Endothelial cell of umbilical vein (primary cell): ENCODE measurements at places on chromosomes 5 and 9. TPM values are rescaled to one million over a fixed set of nuclear protein-coding genes. Genes with fewer than 3 reads are reported as not detected.

LIX1 gene
- not detected in 2 replicates for total RNA-seq

TTC1 gene
- 59.6 and 62.6 TPM in 2 replicates for total RNA-seq

CDK9 gene
- 124 and 128 TPM in 2 replicates for total RNA-seq

PPP1R2B gene
- total RNA-seq = not detected in 2 replicates

SKIC3 gene
- 92.6 and 100 TPM in 2 replicates for total RNA-seq

GAS1 gene
- 0.15 and 0.18 TPM in 2 replicates for total RNA-seq

DNA sequence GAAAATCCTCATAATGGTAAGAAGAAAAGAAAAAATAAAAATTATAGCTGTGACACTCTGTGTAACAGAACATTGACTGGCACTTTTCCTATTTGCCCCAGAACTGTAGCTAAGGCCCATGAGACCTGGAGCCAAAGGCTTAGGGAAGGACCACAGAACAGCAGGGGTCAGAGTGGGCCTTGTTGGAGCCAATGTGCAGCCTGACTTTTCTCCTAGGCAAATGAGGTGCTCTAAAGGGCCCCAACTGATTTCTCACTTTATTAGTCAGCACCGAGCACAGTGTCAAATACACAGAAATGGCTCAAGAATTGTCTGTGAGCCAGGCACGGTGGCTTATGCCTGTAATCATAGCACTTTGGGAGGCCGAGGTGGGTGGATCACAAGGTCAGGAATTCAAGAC is 4.0 kb upstream of the MEGF9 start:
- H3K27ac ChIP-seq = no peak overlapping the region
- H3K4me3 ChIP-seq = no peak overlapping the region
- H3K36me3 ChIP-seq = no peaks in the 10 kb centered on the region
- peaks cover 9% of the 10 kb centered on the region for H3K4me1 ChIP-seq
- no peak for DNase-seq
- H3K27me3 ChIP-seq = no peaks in the 10 kb centered on the region

DNA sequence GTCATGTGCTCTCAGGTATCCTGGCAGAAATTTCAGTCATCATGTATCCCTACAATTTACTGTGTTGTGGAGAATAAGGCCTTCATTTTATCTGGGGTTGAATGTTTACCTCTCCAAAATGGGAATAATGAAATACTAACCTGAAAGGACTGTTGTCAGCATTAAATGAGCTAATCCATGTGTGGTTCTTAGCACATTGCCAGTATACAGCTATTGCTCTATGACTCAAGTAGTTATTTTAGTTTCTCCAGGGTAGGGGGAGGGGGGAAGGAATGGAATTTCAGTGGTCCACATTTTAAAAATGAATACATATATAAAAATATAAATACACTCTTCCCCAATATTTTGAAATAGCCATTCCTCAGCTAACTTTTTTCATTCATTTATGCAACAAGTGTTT is 3.5 kb downstream of the PAM start:
- DNase-seq = no peak
- peaks cover 24% of the 10 kb centered on the region for H3K4me1 ChIP-seq
- no peaks in the 10 kb centered on the region for H3K36me3 ChIP-seq
- no peak overlapping the region for H3K27ac ChIP-seq
- no peaks in the 10 kb centered on the region for H3K27me3 ChIP-seq

DNA sequence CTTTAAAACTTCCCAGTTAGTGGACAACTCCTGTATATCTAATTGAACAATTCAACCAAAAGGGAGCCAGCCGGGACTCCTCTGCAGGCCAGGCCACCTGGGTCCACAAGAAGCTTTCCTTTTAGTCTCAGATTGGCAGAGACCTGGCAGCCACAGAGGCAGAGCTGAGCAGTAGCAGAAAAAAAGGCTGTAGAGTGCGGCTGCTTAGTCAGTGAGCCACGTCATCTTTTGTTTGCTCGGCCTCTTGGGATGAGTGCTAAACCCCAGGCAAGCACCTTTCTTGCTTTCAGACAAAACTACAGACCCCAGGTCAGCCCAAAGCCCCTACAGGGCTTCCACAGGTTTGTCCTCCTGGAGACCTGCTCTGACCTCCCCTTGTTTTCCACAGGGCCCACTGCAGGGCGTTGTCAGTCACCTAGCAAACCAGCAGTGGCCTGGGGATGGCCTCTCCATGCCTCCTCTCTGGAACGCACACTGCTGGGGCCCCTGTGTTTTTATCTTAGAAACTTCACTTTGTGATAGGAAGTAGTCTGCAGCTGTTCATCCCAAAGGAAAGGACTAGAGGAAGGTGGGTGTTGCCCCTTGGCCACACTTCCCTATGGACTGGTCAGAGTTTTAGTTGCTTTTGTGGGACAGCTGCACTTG is 49.9 kb downstream of the SHB start:
- peaks cover 57% of the 10 kb centered on the region for H3K4me1 ChIP-seq
- H3K4me3 ChIP-seq = no peak overlapping the region
- peak; percentile 83 for DNase-seq
- H3K27me3 ChIP-seq = no peaks in the 10 kb centered on the region
- H3K27ac ChIP-seq = peak overlapping the region; percentile 80

DNA sequence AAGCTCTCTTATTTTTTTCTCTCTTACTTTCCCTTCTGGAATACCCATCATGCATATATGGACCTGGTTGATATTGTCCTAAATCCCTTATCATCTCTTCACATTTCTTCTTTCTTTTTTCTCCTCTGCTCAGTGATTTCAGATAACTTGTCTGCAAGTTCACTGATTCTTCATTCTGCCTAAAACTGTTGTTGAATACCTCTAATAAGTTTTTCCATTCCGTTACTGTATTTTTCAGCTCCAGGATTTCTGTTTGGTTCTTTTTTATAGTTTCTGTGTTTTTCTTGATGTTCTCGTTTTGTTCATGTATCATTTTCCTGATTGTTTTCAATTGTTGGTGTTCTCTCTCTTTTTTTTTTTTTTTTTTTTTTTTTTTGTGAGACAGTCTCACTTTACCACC is 203.7 kb downstream of the COMMD10 start:
- H3K4me1 ChIP-seq = no peaks in the 10 kb centered on the region
- H3K4me3 ChIP-seq = no peak overlapping the region
- H3K36me3 ChIP-seq = no peaks in the 10 kb centered on the region
- H3K27ac ChIP-seq = no peak overlapping the region
- no peak for DNase-seq
- H3K27me3 ChIP-seq = no peaks in the 10 kb centered on the region

DNA sequence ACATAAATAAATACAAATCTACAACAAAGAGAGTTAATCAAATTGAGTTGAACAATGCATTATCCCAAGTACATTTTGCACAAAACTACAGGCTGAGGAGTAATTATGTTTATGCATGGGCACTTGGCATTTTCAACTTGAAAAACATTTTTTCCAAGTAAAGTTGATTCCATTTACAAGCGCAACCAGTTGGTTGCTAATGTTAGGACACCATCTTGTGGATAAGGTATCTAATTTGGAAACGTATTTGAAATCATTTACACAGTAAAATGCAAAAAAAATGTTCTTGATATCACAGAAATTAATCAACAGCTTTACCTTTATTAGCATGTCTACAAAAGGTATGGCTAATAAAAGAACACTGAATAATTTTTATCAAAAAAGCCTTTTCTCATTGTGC is 18.8 kb downstream of the FTMT start:
- no peaks in the 10 kb centered on the region for H3K4me1 ChIP-seq
- H3K27ac ChIP-seq = no peak overlapping the region
- H3K4me3 ChIP-seq = no peak overlapping the region

- no peak for DNase-seq
- no peak overlapping the region for H3K4me3 ChIP-seq
- H3K27me3 ChIP-seq = no peaks in the 10 kb centered on the region
- no peaks in the 10 kb centered on the region for H3K4me1 ChIP-seq
- H3K27ac ChIP-seq = no peak overlapping the region
- no peaks in the 10 kb centered on the region for H3K36me3 ChIP-seq
Measured at GRCh38 chr5:118653183-118653582, 335.2 kb downstream of the DTWD2 start.

GRCh38 chr5:109335114-109335513 is 74.7 kb downstream of the PJA2 start:
- peaks cover 2% of the 10 kb centered on the region for H3K4me1 ChIP-seq
- no peak overlapping the region for H3K27ac ChIP-seq
- H3K36me3 ChIP-seq = no peaks in the 10 kb centered on the region

DNA sequence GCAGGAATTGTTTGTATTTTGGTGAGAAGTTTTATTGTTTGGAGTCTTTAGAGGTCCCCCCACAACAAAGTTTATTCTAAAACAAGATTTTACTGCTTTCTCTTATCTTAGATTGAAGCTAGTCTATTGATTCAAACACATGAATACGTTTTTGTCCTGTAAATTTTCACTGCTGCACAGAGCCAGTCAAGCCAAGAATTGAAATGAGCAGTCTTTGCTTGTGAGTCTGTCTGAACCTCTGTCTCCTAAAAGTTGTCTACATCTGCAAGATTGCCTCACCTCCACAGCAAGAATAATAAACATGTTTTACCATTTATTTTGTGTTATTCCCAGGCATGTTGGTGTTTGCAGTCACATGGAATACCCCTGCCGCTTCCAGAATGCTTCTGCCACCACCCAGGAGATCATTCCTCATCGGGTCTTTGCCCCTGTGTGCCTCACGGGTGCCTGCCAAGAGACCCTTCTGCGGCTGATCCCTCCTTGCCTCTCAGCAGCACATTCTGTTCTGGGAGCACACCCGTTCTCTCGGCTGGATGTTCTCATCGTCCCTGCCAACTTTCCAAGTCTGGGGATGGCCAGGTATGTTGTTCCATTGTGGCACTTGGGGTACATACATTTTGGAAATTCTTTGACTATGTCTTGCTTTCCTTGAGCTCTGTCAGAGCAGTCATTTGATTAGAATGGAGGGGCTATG is 74.1 kb downstream of the AOPEP start:
- H3K4me3 ChIP-seq = no peak overlapping the region
- peak overlapping the region; percentile 27 for H3K27ac ChIP-seq
- peaks cover 26% of the 10 kb centered on the region for H3K4me1 ChIP-seq
- DNase-seq = no peak
- H3K36me3 ChIP-seq = no peaks in the 10 kb centered on the region
